ENCODE measurements at places on chromosomes 6 and 20. TPM values are rescaled to one million over a fixed set of nuclear protein-coding genes. Genes with fewer than 3 reads are reported as not detected.

The SEMG1 gene
- total RNA-seq: 0.42 TPM

The THBD gene
- total RNA-seq: 6.3 TPM

The MAFB gene
- total RNA-seq: 11.2 TPM

The TRIM39 gene
- 10.1 TPM for total RNA-seq

The SIRPD gene
- not detected for total RNA-seq

The PTPRT gene
- total RNA-seq: 0.12 TPM

The STX11 gene
- total RNA-seq: 0.59 TPM

The MBOAT1 gene
- total RNA-seq: 45.7 TPM

The CTCFL gene
- 0.47 TPM for total RNA-seq

The TRIM15 gene
- 26.8 TPM for total RNA-seq

The C6orf132 gene
- 35.1 TPM for total RNA-seq

The MUC21 gene
- not detected for total RNA-seq

The IL20RA gene
- total RNA-seq: 12.2 TPM

The RIMS4 gene
- 0.74 TPM for total RNA-seq

The COL12A1 gene
- total RNA-seq: 3.6 TPM

The C20orf204 gene
- 0.29 TPM for total RNA-seq

The CNKSR3 gene
- total RNA-seq: 31.5 TPM

The MYH7B gene
- total RNA-seq: 0.69 TPM

The SRF gene
- total RNA-seq: 24.8 TPM

The MEI4 gene
- not detected for total RNA-seq

The SUN5 gene
- total RNA-seq: not detected

The RRP36 gene
- 61.4 TPM for total RNA-seq

The TRIM40 gene
- 17.0 TPM for total RNA-seq

The MLN gene
- total RNA-seq: not detected

The RPS6KA2 gene
- total RNA-seq: 7.8 TPM

The LINC00237 gene
- not detected for total RNA-seq

The TXLNB gene
- 0.22 TPM for total RNA-seq

The LAMA4 gene
- total RNA-seq: 35.1 TPM

The PDE10A gene
- total RNA-seq: 3.4 TPM

The SOX18 gene
- total RNA-seq: 26.8 TPM

The LY6G5C gene
- total RNA-seq: 1.9 TPM

The ZBTB12 gene
- 2.0 TPM for total RNA-seq

The NKX2-4 gene
- total RNA-seq: not detected

The PI16 gene
- total RNA-seq: 1.2 TPM
